ENCODE measurements at places on chromosomes 11 and 22.

DNA sequence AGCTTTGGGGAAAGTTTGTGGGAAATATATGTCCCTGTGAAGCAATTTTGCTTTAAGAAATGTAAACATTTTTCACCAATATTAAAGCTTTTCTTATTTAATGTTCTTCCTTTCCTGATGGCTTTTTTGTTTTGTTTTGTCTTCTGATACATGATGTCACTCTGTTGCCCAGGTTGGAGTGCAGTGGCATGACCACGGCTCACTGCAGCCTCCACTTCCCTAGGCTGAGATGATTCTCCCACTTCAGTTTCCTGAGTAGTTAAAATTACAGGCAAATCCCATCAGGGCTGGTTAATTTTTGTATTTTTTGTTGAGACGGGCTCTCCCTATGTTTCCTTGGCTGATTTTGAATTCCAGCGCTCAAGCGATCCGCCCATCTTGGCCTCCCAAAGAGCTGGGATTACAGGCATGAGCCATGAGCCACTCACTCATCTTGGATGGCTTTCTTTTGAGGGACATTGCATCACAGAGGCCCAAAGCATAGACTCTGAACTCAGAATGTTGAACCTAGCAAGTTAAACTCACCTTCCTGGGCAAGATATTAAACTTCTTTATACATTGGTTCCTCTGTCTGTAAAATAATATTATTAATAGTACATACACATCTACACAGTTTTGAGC lies 651 bp upstream of the CARD16 start:
- no peak for DNase-seq

DNA sequence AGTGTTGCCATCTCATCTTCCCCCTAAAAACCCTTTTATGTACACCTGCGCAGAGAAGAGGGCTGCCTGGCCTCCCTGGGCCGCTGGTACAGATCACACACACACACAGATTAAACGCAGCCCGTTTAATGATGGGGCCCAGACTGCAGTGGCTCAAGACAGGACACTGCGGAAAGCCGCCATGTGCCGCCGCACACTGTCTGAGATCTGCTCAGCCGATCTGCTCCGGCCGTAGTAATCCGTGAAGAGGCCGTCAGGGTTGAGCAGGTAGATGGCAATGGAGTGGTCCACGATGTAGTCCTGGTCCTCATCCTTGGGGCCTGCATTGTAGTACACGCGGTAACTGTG lies 2.0 kb downstream of the SCO2 start:
- no peak for DNase-seq

- DNase-seq = peak; percentile 49
Measured at GRCh38 chr11:15113381-15113780, 1.3 kb upstream of the INSC start.

DNA sequence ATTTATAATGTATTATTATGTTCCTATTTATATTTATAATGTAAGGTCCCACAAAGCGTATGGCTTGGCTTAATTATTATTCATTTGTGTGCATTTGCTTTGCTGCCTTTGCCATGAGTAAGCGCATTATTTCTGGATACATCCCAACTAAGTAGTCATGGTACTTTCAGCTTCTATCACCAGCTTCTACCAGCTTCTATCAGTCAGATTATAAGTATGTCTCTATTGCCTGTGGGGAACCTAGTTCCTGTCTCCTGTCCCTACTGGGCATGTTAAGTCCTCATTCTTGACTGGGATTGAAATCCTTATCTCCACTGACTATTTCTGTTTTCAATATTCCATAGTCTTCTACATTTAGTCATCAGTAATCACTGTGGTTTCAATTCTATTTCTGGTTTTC lies 33.5 kb upstream of the OR10W1 start:
- DNase-seq = no peak

- peak; percentile 84 for DNase-seq
Measured at GRCh38 chr11:63837027-63837688, 1.8 kb upstream of the MARK2 start.

GRCh38 chr11:101509922-101510321 lies 73.9 kb downstream of the TRPC6 start:
- DNase-seq = no peak

GRCh38 chr22:26357813-26358212 lies 71.2 kb upstream of the ASPHD2 start:
- no peak for DNase-seq

- no peak for DNase-seq
Measured at GRCh38 chr11:88114486-88115045, 60.7 kb downstream of the RAB38 start.

GRCh38 chr11:76801225-76801624 lies 18.1 kb downstream of the TSKU start:
- DNase-seq = no peak

DNA sequence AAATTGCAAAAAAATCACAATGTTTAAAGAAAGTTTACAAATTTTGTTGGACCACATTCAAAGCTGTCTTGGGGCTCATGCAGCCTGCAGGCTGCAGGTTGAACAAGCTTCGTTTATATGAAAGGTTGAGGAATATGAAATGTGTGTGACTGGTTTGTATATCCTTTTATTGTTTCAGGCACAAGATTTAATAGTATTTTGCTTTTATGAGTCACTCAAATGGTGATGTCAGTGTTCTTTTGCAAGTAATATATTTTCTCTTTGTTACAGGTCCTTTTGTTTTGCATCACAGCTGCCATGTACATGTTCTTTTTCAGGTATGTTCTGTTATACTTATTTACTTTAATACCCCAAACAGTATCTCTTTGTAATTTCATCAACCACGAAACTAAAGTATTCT lies 198.6 kb downstream of the TMEM135 start:
- no peak for DNase-seq

- DNase-seq = no peak
Measured at GRCh38 chr11:114284021-114284420, 12.2 kb upstream of the NNMT start.

- DNase-seq = no peak
Measured at GRCh38 chr11:1121813-1122663, 35.7 kb upstream of the MUC5AC start.

GRCh38 chr11:16987205-16987568 lies 27.0 kb downstream of the PLEKHA7 start:
- DNase-seq = no peak

DNA sequence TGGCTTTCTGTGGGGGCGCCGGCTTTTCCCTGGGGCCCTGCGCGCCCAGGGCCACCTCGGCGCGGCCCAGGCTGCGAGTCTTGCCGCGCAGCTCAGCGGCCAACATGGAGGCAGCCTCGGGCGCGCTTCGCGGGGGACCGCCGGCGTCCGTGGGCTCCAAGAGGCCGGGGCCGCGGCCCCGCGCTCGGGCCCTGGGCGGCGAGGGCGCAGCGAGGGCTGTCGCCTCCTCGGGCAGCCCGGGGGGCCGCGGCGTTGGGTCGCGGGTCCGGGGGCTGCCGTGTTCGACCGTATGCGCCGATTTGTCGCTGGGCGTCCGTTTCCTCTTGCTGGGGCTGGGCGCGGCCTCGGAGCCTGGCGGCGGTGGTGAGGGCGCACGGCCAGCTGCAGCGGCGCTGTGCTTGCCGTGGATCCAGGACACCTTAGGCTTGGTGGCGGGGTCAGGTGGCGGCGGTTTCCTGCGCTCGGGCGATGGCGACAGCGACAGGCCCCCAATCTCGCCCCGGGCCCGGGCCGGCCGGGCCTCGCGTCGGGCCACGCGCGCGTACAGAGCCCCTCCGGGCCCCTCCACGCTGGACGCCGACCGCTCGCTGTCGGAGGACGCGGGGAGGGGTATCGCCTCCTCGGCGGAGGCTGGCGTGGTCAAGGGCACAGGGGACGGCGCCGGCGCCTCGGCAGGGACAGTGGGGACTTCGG lies 11.9 kb downstream of the SCARF2 start:
- DNase-seq = no peak

DNA sequence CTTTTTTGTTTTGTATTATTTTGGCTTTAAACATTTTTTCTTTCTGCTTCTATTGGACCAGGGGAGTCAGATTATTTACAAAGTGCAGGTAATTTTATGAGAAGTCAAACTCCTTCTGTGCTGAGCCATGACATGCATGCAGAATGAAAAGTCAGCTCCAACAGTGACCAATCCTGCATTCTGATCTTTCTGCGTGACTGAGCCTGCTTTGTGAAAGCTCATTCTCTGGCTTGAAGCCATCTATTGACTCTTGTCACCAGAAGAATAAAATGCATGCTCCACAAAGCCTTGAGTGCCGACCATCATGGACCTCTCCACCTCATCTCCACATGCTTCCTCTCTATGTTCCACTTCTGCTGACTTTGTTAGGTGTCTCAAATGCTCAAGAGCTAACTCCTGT lies 50.2 kb downstream of the MIAT start:
- DNase-seq = no peak

- no peak for DNase-seq
Measured at GRCh38 chr11:109300211-109300610, 121.8 kb upstream of the C11orf87 start.

GRCh38 chr22:17984114-17984513 lies 40.2 kb downstream of the MICAL3 start:
- no peak for DNase-seq

GRCh38 chr11:843818-844692 lies 1.4 kb downstream of the TSPAN4 start:
- no peak for DNase-seq

GRCh38 chr11:113779496-113779895 lies at the start of gene CLDN25:
Gene CLDN25, plus strand, starts transcription at chr11:113779796. Its CDS starts 0 bp downstream, at chr11:113779796.
- no peak for DNase-seq

DNA sequence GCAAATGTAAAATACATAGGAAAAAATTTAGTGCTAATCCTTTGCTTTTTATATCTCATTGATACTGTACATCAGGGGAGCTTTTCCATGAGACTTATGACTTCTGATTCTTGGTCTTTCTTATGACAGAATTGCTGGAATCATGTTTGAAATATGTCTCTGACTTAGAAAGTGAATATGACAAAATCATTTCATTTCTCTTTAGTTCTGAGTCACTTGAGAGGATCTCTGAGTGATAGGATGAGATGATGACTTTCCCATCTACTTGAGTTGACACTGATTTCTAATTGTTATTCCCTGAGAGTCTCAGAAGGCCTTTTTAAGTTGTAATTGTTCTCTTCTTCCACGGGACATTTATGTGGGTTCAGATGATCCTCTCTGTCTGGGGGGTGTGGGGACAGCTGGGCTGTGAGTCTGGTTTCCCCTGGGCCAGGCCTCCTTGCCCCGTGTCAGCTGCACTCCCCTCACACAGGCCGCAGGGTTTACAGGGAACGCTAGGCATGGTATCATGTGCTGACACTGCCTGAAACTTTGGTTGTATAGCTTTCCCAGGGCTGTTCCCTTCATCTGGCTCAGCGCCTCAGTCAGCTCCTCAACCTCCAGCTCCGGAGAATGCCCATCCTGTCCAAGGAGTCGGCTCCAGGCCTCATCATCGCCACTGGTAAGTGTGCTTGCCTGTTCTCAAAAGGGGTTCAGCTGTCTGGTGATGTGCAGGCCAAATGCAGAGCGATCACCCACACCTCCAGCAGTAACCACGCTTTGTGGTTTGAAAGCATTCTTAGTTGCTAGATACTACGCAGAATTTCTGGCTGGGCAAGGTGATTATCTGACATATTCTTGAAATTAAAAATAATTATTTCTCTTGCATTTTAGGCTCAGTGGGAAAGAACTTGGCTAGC lies 69.5 kb upstream of the SORL1-AS1 start:
- DNase-seq = peak; percentile 18

GRCh38 chr22:26461188-26461810 lies 22.3 kb downstream of the HPS4 start:
- peak; percentile 26 for DNase-seq

GRCh38 chr22:34036931-34037330 lies 116.7 kb upstream of the LARGE1 start:
- no peak for DNase-seq

DNA sequence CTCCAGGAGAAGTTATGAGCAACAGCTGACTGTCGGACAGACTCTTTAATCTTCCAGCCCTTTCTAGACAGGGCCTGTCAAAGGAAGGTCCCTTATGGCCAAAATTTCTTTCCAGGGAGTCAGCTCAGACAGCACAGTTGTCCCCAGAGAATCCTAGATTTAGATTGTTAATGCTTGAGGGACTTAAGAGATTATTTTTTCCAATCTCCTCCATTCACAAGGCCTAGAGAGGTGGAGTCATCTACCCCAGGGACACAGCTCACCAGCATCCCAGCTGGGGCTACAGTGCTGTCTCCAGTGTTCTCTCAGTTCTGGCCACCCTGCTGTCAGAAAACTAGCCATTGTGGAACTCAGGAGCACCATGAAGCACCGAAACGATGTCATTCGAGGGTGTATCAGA lies 7.8 kb downstream of the DSCAML1 start:
- DNase-seq = no peak

- DNase-seq = no peak
Measured at GRCh38 chr11:2140411-2141400, 1.5 kb upstream of the IGF2 start.

DNA sequence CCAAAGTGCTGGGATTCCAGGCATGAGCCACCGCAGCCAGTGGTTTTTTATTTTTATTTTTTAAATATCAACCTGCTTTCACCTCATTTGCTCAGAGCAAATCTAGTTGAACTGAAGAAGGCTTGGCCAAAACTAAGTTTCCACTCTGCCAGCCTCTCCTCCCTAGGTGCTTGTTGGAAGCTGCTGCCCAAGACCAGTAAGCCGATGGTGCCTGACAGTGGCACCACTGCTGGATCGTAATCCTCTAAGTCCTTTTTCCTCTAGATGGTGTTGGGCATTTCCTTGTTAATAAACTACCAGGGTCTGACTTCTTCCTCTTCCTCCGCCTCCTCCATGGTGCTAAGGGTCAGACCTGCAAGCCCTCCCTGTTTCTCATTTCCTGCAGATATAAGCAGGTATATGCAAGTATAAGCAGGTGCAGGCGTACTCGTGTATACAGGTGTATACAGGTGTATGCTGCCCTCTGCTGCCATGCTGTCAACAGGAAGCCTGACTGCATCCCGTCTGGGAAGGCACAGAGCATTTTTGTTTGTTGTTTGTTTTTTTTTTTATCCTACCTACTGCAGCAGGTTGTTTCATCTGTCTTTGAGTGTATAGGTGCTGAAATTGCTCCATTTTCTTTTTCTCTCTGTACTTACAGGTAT lies 1.6 kb downstream of the NADSYN1 start:
- no peak for DNase-seq

- peak; percentile 89 for DNase-seq
Measured at GRCh38 chr11:35012467-35013191, 96.2 kb downstream of the PDHX start.

DNA sequence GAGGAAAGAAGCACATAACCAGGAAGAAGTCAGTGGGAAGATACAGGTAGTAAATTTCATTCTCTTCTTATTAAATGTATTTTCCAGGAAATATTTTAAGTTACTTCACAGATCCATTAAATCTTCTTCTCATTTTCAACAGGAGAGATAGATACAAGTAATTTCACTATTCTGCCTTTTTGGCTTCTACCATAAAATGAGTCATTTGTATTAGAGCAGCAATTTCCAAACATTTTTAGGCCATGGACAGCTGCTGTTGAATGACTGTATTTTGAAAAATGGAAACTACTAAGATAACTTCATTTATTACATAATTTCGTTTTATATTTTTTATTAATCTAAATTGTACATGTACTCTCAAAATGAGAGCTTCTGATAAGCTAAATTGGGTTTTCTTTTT lies 809.6 kb upstream of the API5 start:
- DNase-seq = no peak

Measured in activated CD4-positive, alpha-beta T cell treated with anti-CD3 and anti-CD28 coated beads, Interleukin-10, Interleukin-2, amounts not matched to agents 100 ng/mL and 50 ng/mL, durations not matched to agents 16 hours and 8 hours (primary cell).